ENCODE measurements at places on chromosomes 2 and 18.

DNA sequence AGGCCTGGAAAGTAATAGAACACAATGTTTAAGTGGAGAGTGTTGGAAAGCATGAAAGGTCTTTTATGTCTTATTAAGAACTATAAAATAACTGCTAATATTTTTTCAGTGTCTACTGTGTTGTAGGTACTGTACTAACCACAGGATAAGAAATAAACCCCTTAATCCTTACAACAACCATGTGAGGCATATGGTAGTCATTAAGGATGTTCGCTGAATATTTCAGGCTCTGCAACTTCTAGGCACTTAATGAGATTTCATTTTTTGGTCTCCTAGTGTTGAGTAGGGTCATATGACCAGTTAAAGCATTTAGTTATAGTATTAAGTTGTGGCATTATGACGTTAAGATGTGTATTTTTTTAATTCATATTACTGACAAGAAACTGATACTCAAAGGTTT is 346.6 kb upstream of the KCNH7 start:
- DNase-seq: no peak

DNA sequence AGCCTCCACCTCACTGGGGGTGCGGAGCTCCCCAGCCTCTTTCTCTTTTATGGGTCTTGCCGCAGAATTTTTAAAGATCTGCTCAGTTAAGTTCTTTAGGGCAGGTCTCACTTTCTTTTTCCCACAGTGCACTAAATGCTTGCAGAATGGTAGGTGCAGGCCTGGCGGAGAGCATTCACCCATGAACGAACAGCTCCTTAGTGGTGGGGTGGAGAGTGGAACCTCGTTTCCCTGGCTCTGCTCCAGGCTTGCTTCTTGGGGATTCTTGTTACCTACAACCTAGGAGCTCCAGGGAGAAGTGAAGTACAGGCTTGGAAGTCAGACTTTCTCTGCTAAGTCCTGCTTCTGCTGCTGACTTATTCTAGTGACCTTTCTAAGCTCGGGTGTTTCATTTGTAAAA is 70.3 kb upstream of the PXDN start:
- DNase-seq: no peak

DNA sequence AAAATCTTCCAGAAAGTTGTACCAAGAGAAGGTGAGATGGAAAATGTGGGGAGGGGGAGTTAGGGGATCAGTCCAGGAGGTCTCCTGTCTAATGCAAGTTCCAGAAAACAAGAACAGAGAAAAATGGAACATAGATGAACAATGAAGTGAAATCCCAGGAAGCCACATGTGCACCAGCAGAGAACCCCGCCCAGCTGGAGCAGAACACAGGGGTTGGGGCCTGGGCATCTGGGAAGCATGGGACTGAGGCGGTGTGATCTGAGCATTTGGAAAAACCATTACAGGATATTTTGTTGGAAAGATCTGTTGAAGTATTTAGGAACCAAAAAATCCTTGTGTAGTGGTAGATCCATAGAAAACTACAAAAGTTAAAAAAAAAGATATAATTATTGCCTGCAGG is 133.7 kb downstream of the INO80D start:
- no peak for DNase-seq

GRCh38 chr2:70536517-70537055 is 17.0 kb downstream of the TGFA start:
- DNase-seq: no peak

DNA sequence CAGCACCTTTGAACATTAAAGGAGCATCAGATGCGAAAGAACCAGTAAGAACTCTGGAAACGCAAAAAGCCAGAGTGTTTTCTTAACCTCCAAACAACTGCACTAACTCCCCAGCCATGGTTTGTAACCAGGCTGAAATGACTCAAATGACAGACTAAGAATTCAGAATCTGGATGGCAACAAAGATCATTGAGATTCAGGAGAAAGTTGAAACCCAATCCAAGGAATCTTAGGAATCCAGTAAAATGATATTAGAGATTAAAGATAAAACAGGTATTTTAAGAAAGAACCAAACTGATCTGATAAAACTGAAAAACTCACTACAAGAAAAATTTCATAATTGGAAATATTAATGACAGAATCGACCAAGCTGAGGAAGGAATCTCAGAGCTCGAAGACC is 116.7 kb downstream of the PTRHD1 start:
- no peak for DNase-seq

DNA sequence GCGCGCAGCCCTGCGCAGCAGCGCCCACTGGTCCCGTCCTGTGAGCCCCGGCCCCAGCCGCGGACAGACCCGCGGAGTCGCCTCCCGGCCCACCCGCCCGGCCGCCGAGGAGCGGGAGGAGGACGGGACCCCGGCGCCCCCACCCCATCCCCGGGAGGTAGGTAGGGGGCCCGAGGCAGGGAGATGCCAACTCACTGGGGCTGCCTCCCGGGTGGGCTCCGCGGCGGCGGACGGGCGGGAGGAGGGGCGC is 160 bp downstream of the SPTBN1 start:
- no peak for DNase-seq

GRCh38 chr2:48433682-48434081 is 96.3 kb upstream of the STON1 start:
- DNase-seq: no peak

GRCh38 chr18:74507927-74508326 is 11.8 kb downstream of the CNDP2 start:
- no peak for DNase-seq

DNA sequence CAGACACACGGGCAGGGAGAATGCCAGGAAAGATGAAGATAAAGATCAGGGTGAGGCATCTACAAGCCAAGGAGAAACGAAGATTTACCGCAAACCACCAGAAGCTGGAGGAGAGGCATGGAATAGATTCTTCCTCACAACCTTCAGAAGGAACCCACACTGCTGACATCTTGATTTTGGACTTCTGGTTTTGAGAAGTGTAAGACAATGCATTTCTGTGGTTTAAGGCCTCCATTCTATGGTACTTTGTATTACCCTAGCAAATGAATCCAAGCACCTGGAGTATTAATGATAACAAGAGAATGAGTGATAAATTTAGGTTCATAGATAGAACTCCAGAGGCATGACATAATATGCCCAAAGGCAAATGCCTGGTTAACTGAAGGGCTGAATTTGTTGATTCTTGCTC is 11.8 kb upstream of the FN1 start:
- no peak for DNase-seq

DNA sequence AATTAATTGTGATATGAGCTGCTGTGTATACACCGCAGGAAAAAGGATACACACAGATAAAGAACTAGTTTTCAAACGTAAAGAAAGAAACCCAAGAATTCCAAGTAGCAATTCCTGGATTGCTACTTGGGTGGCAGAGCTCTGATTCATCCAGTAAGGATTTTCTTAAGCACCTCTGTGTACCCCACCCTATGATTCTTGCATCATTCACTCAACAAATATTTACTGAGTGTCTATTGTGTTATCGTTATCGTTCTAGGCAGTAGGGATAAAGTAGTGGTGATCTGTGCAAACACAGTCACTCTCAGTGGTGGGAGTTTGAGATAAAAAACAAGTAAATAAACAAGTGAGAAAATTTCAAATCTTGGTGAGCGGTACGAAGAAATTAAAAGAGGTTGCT is 4.9 kb upstream of the TMEM200C start:
- no peak for DNase-seq

DNA sequence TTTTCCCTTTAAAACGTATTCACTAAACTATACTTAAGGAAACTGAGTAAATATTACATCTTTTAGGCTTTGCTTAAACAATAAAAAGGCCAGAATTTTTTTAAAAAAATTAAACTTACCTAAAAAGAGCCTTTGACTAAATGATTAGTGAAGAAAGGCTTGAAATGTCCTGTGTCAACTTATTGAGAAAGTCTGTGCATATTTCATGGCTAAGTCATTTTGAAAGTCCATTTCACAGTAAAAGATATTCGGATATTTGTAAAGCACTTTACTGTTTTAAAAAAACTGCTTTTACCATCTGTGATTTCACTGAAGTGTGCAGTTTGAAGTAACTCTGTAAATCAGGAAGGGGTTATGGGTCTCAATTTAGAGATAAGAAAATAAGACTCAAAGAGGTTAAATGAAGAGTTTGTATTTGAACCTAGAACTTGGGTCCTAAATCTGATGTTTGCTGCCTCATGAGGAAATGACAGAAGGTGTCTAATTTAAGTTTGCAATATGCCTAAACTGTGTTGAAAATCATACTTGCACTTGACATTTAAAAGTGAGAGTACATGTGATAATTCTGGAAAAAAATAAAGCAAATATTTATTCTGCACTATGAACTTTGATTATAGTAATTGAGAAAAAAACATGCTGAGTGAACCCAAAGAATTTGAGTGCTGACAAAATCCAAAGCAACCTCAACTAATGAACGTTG is 50.5 kb downstream of the RAB27B start:
- no peak for DNase-seq

GRCh38 chr18:44801781-44802180 is 121.1 kb downstream of the SETBP1 start:
- no peak for DNase-seq

DNA sequence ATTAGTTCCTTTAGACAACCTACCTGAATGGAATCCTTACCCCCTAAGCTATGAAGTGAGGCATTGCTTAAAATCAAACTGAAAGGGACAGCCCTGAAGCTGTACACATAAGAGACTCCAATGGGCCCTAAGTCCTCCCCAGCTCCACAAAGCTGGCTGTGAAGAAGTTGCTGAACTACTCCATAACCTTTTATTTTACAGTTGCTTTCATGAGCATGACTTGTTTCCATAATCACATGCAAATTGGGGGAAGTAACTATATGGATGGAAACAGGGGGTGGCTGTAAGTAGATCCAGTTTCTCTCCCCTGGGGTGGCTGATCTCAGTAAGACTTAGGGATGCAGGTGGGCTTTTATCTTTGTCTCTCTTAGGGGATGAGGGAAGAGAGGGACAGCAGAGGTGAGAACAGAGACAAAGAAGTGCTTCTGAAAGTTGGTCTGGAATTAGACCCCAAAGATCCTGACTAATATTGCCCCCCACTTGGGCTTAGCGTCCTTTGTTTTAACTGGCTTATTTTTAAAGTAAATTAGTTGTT is 5.5 kb downstream of the FZD5 start:
- no peak for DNase-seq

DNA sequence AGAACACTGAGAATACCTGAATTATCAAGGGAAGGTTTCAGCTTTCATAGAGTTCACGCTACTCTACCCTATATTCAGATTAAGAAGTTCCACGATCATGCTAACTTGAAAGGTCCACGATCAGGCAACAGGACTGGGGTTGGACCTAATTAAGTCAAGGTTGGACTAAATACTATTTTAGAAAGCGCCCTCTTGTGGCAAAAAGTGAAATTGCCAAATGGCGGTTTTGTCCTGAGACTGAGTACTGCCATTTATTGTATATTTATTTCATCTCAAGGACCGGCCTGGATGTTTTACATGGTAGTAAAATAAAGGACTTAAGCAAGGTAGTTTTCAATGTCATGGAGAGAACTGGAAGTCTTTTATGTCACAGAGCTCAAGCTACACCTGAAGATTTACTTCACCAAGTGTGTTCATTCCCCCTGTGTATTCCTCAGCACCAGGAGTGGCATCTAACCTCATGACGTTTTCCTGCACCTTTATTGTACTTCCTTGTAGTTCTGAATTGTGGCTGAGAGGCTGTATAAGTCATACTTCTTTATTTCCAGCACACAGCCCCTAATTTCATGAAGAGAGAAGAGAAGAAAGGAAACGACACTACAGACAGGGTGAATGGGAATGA is 56.8 kb downstream of the SRD5A2 start:
- no peak for DNase-seq

GRCh38 chr18:3148930-3149535 is 70.7 kb downstream of the MYOM1 start:
- no peak for DNase-seq

GRCh38 chr2:235804676-235805075 is 310.8 kb downstream of the AGAP1 start:
- no peak for DNase-seq

DNA sequence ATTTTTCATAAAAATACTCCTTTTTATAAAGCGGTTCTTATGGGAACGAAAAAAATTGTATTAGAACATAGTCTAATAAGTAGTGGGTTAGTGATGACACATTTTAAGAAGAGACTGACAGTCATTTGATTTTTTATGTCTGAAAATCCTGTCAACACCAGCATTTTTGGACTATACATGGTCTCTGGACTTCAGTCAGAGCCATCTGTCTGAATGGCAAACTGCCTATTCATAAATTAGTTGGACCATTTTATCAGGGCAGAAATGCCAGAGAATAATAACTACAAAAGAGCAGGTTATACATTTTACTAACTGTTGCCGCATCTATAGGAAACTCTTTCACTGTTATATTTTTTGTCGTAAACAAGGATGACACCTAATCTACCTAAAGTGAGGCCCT is 437.6 kb downstream of the ZNF804A start:
- no peak for DNase-seq

GRCh38 chr2:11160731-11161455 is 5.6 kb downstream of the SLC66A3 start:
- no peak for DNase-seq

DNA sequence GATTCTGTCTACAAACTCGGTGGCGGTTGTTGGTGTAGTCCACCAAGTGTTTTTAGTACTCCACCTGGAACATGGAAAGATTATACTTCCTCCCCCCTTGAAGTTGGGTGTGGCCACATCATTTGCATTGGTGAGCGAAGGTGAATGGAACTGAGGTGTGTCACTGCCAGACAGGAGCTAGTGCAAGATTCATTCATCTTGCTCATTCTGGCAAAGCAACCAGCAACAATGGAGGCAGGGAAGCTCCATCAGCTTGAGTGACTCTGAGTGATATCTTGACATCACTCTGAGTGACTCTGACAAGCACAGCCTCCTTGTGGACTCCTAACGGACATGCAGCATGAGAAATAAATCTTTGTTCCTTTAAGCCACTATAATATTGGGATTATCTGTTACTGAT is 54.7 kb upstream of the SLC1A4 start:
- DNase-seq: no peak

DNA sequence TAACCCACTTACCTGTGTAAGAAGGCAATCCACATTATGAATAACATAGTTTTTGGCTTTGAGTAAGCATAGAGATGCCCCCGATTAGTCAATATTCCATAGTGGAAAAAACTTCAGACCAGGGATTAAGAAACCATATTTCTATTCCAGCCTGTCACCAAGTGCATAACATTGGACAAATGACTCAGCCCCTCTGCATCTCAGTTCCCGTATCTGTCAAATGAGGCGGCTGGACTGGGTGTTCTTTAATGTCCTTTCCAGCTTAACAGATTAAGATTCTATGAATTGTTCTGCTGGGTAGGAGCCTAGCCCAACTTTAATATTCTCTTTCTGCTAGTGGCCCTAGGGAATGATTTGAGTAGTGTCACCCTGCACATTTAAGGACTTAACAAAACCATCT is 11.8 kb upstream of the FTCDNL1 start:
- DNase-seq: no peak

GRCh38 chr2:98908931-98909316 is 27.1 kb downstream of the CRACDL start:
- DNase-seq: no peak

- DNase-seq: no peak
Measured at GRCh38 chr18:26185267-26185666, 41.0 kb upstream of the TAF4B start.

GRCh38 chr2:201164166-201164565 is 18.8 kb upstream of the CASP10 start:
- DNase-seq: no peak

- DNase-seq: no peak
Measured at GRCh38 chr2:150482111-150482510, 5.4 kb downstream of the RND3 start.

GRCh38 chr2:219570924-219571310 is 422 bp downstream of the OBSL1 start:
- DNase-seq: no peak
